Inflammatory macrophage treated with lipopolysaccharide for 4 hours (primary cell): ENCODE measurements at places on chromosomes 1 and 21.

DNA sequence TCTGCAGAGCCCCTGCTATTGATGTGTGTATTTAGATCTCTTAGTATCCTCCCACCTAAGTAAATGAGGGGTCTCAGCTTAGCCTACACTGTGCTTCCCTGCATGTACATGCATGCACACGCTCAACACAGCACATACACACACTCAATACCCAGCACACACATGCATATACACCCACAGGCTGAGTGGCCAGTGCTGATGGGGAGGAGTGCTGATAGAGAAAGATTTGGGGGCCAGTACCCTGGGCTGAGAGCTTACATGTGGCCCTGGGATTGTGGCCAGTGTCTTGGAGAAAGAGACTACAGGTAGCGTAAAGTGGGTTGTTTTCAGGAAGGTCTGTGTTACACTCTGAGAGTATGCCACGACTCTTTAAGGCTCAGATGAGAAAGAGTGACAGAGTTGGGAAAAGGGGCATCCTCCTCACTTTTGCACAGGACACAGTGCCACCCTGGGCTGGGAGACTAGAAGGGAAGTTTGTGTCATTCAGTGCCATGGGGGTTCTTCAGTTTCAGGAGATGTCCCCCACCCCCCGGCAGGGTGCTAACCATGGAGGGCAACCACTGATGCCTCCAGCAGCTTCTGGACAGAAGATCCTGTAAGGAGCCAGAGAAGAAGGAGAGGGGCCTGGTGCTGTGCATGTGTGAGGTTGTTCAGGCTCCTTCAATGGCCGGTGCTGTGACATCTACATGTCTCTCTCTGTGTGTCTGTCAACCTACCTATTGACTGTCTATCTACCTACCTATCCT lies 166.8 kb downstream of the RHOU start:
- no peak for DNase-seq

GRCh38 chr1:82317671-82318070 lies 516.9 kb downstream of the ADGRL2 start:
- no peak for DNase-seq

GRCh38 chr1:183925947-183926346 lies 111.6 kb downstream of the COLGALT2 start:
- no peak for DNase-seq

- peak; percentile 84 for DNase-seq
These were observed 111.2 kb upstream of the NBPF11 start for GRCh38 chr1:148263128-148263905.

DNA sequence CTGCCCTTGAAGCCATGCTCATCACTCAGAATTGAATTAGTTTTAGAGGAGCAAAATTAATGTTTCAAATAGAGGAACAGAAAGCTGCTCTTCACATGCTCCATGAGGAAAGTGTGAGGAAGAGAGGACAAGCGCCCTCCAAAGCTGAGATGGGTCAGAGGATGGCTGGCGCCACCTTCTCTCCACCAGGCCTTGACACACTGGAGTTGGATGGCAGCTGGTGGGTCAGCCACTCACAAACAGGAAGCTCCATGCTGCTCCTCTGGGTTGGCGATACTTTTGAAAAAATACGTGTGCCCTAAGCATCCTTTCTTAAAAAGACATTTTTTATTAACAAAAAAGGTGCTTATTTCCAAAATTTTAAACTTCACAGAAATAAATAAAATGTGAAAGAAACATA lies 3.1 kb upstream of the CD2 start:
- DNase-seq = peak; percentile 47

DNA sequence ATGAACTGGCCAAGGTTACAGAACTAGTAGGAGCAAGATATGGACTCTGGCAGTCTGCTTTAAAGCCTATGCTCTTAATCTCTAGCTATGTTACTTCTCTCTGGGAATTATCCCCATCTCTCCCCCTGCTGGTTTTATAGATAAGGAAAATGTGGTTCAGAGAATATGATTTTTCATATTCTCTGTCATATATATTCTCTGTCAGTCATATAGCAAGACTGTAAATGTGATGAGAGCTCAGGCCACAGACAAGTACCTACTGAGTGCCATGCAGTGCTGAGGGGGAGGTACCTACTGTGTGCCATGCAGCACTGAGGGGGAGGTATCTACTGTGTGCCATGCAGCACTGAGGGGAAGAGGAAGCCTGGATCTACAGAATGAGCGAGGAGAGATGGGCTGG lies 220.3 kb upstream of the FGGY start:
- DNase-seq = no peak

GRCh38 chr1:47818682-47819573 lies 178.3 kb downstream of the TRABD2B start:
- DNase-seq = no peak

DNA sequence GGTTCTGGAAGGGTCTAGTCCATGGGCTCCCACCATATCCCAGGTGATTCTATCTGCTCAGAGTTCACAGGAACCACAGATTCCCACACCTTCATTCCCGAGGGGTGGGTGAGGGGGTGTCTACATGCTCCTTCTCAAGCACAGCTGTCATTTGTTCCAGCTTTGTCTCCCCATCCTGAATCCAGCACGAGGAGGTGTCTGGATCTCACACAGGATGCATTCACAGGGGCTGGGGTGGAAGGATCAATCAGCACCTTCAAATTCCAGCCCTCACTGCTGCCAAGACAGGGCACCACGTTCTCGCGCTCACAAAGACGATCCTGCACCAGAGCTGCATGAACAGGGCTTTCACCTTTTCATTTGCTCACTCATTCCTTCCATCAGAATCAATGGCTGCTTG lies 52.7 kb downstream of the TCP10L start:
- no peak for DNase-seq

DNA sequence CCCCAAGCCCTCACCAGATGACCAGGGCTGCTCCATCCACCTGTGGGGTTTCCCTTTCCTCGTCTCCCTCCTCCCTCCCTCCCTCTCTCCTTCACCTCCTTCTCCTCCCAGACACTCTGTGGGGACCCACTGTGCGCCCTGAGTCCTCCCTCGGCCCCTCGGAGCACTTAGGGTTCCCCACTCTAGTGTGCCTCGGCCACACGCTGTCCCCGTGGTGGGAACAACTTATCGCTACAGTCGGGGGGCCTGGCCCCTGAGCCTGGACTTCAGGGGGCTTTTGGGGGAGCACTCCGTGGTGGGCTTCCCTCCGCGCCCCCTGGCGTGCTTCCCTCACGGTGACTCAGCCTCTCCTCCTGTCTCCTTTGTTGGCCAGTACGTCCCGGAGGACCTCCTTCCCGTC lies 27.5 kb downstream of the CSTB start:
- DNase-seq = no peak

DNA sequence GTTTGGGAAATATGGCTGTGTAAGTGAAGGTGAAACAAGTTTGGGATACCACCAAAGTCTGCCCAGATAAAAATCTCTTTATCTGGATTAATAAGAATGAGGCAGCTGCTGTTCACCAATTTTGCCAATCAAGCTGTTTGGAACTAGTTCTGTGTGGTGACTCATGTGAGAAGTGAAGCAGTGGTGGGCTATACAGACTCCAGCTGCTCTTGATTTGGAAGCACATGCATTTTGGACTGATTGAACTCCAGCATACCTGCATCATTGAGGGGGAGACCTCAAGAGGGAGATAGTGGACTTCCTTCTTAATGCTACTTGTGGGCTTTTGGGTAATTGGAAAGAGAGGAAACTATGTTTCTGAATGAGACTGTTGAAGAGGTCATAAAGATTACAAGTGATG lies 99.2 kb upstream of the B3GALT2 start:
- DNase-seq = no peak

DNA sequence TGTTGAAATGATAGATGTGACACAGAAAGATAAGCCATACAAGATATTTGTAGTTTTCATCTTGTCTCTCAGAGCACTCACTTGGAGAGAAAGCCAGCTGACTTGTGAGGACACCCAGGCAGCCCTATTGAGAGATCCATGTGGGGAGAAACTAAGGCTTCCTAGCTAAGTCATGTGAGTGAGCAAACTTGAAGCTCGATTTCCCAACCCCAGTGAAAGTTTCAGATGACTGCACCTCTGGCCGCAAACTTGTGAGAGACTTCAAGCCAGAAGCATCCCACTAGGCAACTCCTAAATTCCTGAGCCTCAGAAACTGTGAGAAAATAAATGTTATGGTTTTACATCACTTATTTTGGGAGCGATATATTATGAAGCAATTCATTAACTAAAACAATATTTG lies 832.3 kb downstream of the LTN1 start:
- DNase-seq = no peak

GRCh38 chr1:9050803-9051202 lies 18.6 kb downstream of the SLC2A5 start:
- no peak for DNase-seq

DNA sequence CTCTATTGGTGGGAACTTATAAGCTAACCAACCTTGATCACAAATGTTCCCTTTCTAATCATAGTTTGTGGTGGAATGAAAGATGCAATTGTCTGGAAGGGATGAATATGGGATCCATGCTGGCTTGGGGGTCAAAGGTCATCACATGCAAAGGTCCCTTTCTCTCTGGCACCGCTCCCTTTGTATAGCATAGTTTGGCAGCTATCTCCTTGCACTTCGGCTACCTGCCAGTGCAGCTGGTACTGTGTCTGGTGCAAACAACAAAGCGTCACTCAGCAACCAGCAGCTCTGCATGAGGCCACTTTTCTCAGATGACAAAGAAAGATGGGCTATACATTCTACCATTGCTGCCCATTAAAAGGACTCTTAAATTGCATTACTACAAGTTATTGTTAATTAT lies 188.2 kb upstream of the NFIA start:
- DNase-seq = no peak

DNA sequence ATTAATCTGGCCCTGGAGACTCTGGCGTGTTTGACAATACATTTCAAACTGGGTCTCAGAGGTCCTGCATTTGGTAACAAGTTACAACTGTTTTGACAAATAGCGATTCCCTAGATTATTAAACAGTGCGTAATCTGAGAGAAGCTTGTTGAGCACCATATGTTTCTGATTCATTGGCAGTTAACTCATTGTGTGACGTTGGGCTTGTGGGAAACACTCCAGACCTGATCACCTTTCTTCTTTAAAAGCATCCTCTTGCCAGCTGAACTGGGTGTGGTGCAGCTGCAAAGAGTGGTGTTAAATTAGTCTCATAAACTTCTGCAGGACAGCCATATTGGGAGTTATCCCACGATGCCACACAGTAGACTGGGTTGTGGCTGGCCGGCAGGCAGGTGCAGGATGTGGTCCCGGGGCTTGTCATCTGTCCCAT lies 82.7 kb downstream of the CDC7 start:
- DNase-seq = no peak

DNA sequence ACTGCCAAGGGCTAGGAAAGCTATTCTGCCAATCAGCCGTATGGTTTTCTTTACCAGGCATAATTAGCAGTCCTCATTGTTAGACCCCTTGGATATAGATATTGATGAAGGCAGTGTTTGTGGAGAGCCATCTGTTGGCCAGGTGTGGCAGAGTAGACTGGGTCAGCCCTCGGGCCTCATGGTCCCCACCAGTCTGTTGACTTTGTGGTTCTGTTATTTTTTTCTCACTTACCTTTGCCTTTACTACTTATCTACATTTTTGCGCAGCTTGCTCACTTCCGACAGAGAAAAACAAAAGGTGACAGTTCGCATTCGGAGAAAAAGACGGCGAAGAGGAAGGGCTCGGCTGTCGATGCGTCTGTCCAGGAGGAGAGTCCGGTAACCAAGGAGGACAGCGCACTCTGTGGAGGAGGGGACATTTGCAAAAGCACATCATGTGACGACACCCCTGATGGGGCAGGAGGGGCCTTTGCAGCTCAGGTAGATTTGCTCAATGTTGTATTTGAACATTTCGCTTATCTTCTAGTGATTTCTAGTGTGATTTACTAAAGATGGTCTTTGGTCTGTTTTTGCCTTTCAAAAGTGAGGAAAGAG lies 2.3 kb downstream of the PCNT start:
- no peak for DNase-seq

- DNase-seq = no peak
These were observed 13.0 kb downstream of the UBE4B start for GRCh38 chr1:10045480-10046355.

GRCh38 chr1:98352378-98352777 lies 309.1 kb upstream of the SNX7 start:
- no peak for DNase-seq

DNA sequence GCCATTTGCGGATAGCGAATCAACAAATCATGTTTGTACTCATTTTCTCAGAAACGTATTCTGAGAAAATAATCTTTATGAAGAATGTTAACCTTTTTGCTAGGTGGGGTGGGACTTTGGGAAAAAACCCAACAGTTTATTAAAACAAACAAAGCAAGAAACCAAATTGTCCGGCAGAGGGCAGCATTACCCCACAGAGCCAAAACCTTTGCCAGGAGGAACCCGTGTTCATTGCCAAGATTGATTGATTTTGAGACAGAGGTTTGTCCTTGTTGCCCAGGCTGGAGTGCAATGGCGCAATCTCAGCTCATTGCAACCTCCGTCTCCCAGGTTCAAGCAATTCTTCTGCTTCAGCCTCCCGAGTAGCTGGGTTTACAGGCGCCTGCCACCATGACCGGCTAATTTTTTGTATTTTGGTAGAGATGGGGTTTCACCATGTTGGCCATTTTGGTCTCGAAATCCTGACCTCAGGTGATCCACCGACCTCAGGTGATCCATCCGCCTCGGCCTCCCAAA lies 70.8 kb upstream of the RHOU start:
- peak; percentile 77 for DNase-seq

DNA sequence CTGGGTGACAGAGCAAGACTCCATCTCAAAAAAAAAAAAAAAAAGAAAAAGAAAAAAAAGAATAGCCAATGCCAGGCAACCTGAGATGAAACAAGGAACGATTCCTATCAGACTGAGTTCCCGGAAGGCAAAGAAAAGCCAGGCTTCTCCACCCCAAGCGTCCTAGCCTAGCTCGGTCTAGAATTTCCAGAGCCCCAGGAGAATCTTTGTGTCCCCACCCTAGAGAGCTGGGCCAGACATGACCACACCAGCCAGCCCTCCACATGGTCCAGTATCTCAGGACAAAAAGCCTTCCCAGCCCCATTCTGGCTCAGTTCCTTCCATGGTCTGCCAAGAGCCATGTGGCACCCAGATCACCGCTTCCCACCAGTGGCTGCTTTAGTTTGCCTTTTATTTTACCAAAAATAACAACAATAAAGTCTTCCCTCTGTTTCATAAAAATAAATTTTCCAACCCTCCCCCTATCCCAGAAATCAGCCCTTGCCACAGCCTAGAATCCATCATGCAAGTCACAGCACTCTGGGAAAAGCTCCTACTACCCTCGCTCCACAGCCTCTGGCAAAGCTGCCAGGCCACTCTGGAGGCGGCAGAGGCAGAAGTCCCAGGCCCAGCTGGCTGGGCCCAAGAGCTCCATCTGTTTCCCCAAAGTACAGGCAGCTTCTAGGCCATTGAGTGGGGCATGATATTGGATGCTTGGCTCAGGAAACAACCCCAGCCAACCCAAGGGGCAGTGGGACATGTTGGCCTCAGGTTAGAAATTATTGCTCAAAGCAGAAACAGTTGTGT lies 3.5 kb upstream of the MKNK1 start:
- no peak for DNase-seq

GRCh38 chr21:35239811-35240219 lies 190.7 kb upstream of the RUNX1 start:
- DNase-seq = no peak

- DNase-seq = no peak
These were observed 7.3 kb downstream of the SLC45A3 start for GRCh38 chr1:205672970-205673369.
